ENCODE measurements at places on chromosomes 12 and 14.

DNA sequence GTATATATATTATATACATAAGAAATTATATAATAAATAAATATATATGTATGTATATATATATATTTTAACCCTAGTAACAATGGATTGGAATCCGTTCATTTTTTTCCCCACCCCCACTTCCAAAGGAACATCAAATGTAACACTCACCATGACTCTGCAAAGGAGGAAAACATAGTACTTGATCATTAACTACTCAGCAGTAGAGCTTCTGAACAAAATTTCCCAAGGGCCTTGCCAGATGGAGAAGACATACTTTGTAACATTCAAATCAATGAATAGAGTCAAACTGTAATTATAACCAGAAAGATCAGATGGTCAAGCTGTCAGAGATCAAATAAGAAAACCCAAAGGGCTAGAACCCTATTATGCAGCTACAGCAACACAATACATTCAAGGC lies 126.0 kb upstream of the CNTN1 start:
- no peaks in the 10 kb centered on the region for H3K36me3 ChIP-seq
- H3K4me1 ChIP-seq, result no peaks in the 10 kb centered on the region
- DNase-seq, result no peak
- H3K27ac ChIP-seq, result no peak overlapping the region
- H3K4me3 ChIP-seq, result no peak overlapping the region
- H3K27me3 ChIP-seq, result no peaks in the 10 kb centered on the region

DNA sequence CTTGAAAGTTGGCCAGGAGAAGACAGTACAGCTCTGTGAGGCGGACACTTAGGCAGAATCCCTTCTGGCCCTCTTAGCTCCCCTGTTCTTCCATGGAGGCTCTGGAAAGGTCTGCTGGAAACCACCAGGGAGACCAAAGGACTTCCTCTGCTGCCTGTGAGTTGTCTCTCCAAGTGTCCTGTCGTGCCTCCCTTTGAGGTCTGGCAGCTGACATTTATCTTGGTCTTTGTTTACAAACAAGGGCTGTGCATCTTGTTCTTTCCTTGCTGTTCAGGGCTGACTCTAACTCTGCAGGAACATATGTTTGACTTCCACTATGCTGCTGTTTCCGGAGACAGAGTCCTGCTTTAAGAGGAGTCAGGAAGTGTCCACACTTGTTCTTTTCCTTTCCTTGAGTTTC lies 159.9 kb upstream of the FRMD6 start:
- peak; percentile 8 for DNase-seq
- no peak overlapping the region for H3K27ac ChIP-seq
- H3K36me3 ChIP-seq, result no peaks in the 10 kb centered on the region
- no peak overlapping the region for H3K4me3 ChIP-seq
- H3K27me3 ChIP-seq, result no peaks in the 10 kb centered on the region

DNA sequence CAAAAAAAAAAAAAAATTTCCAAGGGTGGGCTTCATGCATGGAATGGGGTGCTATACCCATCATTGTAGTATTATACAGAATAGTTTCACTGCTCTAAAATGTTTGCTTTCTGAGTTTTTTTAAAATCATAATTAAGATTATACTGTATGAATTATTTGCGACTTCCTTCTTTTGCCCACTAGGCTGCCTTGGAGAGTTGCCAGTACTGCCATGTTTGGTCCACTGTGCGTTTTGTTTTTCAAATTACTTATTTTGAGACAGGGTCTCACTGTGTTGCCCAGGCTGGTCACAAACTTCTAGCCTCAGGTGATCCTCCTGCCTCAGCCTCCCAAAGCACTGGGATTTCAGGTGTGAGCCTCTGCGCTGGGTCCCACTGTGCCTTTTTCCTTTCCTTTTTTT lies 19.9 kb downstream of the PLBD2 start:
- no peaks in the 10 kb centered on the region for H3K4me1 ChIP-seq
- H3K36me3 ChIP-seq, result peaks cover 43% of the 10 kb centered on the region
- H3K27ac ChIP-seq, result no peak overlapping the region
- DNase-seq, result no peak
- no peak overlapping the region for H3K4me3 ChIP-seq

DNA sequence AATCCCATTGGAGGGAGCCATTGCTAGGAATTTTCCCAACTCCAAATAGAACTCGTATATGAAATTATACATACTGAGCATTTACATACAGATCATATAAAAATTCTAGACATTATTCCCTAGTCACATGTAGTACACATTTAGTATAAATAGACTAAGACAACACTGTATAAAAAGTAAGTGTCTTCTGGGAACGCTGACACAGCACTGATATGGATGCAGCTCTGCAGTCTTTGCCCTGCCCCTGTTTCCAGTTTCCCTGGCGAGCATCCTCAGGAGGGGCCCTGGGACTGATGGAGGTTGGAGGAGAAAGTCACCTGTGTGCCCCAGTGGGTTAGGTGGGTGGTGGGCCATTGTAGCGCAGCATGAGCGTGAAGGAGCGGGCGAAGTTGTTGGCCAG lies 97.8 kb upstream of the CLMN start:
- H3K27me3 ChIP-seq, result no peaks in the 10 kb centered on the region
- no peak overlapping the region for H3K27ac ChIP-seq
- H3K36me3 ChIP-seq, result no peaks in the 10 kb centered on the region
- no peak for DNase-seq
- H3K4me3 ChIP-seq, result no peak overlapping the region
